ENCODE measurements at places on chromosomes 7 and 10.

GRCh38 chr7:66886152-66886551, 34.9 kb upstream of the TMEM248 start:
- DNase-seq = no peak

GRCh38 chr7:26499315-26499897, 207.7 kb downstream of the SNX10 start:
- DNase-seq = no peak

DNA sequence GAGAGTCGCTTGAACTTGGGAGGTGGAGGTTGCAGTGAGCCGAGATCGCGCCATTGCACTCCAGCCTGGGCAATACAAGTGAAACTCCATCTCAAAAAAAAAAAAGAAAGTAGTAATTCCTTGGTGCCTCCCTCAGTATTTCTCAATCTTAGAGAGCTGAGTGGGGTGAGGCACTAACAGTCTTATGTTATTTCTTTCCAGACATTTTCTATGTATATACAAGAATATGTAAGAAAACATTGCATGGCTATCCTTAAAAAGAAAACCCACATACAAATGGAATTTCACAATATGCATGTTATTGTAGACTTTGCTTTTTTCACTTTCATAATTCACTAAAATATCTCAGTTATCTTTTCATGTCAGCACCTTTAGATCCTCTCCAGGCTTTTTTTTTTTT, 13.6 kb upstream of the SLF2 start:
- no peak for DNase-seq

DNA sequence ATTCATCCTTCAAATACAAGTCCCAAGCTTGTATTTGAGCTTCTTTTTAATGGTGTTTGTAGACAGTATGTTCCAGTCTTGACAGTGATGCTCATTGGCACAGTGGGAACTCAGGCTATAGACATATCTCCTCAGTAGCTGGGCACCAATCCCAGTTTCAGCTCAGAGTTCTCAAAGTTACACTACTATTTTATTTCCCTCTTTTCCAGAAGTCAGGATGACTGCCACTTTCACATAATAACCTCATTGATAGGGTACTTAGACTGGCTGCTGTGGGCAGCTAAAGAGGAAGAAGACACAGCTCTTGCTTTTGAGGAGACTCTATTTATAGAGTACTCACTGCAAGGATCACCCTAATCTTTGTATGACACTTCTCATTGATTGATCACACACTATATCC, 2.4 kb downstream of the GBF1 start:
- DNase-seq = no peak

DNA sequence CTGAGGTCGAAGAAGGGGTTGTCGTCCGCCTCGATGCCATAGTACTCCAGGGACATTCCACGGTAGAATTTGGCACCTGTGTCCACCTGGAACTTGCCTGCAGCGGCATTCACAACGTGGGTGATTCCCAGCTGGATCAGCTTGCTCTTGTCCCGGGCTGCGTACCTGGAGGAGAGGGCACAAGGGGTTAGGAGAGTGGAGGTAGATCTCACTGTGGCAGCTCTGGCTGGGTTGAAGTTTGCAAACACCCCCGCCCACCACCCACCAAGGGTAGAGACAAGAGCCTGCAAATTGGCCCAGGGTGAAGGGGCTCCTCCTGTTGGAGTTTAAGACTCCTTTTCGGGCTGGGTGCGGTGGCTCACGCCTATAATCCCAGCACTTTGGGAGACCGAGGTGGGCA, 15.8 kb upstream of the SAMD8 start:
- no peak for DNase-seq

- DNase-seq = no peak
Observed at GRCh38 chr7:11206177-11206899, 232.7 kb downstream of the PHF14 start.

- no peak for DNase-seq
Observed at GRCh38 chr7:133367561-133367960, 114.7 kb downstream of the EXOC4 start.

DNA sequence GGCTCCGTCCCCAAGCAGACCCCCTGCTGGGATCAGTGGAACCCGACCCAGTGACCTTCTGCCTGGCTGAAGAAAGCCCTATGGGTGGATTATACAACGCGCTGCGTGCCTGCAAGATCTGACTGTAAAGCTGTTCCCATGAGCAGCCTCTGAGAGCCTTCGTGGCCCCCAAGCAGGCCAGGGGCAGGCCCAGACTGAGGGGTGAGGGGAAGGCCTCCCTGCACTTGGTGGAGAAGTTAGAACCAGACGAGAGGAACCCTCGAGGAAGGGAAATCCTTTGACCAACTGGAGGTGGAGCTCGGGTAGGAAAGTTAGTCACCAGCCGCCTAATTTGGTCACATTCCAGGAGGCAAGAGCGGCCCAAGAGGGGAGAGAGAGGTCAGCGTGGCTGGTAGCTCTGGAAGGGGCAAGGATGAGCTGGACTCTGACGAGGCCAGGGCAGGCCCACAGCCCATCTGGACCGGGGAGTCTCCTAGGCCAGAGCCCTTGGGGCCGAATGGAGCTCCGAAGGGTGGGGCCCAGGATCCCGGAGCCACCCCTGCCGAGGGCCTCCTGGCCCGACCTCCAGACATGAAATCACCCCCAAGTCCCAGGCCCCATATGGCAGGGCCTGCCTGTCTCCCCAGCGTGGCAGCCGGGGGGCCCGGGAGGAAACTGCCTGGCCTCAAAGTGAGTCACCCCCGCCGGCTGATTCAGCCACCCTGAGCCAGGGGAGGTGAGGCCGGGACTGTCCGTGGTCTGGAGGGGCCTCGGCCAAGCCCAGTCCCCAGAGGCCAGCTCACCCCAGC, 23.3 kb upstream of the PDGFA start:
- no peak for DNase-seq

DNA sequence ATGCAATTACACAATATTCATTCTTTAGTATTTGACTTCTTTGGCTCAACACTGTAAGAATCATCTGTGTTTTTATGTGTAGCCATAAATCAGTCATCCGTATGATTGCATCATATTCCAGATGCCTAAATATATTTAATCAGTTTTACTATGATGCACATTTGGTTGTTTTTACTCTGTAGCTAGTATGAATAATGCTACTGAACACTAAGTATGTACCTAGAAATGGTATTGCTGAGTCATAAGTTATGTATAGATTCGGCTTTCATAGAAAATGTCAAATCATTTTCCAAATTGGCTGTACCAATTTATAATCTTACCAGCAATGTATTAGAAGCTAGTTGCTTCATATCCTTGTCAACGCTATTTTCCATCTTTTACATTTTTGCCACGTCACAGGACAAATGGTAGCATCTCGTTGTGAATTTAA, 197.3 kb upstream of the PLXNA4 start:
- no peak for DNase-seq

DNA sequence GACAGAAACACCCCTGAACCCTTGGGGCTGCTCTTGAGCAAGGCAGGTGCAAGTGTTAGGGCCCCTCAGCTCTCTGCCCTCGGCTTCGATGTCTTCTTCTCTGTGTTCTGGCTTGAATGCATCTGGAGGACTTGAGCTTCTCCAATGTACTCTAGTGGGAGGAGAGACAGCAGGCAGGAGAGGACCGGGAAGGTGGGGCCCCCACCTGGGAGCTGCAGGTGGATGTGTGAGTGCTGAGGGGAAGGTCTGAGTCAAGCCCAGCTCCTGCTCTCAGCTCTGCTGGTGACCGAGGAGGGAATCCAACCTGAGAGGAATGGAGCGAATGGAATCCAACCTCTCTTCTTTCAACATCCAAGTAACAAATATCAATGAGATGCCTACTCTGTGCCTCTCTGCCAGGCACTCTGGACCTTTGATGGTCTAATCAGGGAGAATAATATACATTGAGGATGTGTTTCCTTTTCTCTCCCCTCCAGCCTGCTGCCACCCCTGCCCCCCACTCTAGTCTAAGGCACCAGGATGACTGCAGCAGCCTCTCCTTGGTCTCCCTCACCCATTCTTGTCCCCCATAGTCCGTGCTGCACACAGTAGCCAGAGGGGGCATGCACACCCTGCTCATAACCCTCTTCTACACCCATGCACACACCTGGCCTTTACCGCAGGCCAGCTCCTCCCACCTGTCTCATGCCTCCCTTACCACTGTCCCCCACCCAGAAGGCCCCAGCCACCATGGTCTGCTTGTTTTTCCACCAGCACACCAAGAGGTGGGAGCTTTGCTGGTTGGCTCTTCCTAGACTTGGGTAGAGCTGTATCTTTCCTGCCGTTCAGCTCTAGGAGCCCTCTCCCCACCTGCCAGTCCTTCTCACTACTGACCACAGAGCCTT, 13.6 kb downstream of the TBATA start:
- no peak for DNase-seq

- no peak for DNase-seq
Observed at GRCh38 chr10:125012851-125013528, 71.1 kb downstream of the ZRANB1 start.

DNA sequence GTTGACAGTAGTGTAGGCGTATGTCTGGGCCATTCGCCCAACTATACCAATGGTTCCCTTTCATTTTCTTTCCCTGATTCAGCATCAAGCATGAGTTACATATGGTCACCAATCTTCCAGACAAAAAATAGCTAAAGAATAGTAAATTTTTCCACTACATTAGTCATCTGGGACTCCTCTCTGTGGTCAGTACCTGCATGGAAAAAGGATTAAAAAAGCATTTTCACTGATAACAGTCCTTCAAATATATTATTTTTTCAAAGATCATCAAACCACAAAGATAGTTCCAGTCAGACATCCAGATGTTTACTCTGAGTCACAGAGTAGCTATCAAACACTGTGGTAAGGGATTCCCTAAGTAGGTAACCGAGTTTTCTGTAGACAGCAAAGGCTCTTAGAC, 302.6 kb upstream of the SEMA3D start:
- no peak for DNase-seq

GRCh38 chr7:63043657-63044543, 954.7 kb upstream of the ZNF722 start:
- DNase-seq = no peak

DNA sequence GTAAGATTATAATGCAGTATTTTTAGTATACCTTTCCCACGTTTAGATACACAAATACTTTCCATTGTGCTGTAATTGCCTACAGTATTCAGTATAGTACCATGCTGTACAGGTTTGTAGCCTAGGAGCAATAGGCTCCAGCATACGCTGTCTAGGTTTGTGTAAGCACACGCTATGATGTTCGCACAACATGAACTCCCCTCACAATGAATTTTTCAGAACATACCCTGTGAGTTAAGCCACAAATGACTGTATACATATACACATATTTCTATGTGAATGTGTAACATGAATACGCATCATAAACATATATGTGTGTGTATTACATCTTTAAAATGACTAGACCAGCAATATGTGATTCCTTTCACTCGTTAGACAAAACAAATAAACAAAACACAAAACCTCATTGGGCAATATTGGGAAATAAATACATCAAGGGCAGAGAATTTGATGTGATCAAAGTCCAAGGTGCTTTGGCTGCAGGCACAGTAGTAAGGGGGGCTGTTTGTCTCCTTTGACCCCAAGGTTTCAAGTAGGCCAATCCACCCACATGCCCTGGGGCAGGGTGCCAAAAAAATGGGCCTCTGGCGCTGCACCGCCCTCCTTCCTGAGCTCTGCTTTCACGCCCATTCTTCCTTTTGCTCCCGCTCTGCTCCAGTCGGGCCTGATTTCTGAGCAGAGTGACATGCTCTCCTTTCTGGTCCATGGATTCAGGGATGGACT, 33.9 kb downstream of the CHN2 start:
- no peak for DNase-seq

DNA sequence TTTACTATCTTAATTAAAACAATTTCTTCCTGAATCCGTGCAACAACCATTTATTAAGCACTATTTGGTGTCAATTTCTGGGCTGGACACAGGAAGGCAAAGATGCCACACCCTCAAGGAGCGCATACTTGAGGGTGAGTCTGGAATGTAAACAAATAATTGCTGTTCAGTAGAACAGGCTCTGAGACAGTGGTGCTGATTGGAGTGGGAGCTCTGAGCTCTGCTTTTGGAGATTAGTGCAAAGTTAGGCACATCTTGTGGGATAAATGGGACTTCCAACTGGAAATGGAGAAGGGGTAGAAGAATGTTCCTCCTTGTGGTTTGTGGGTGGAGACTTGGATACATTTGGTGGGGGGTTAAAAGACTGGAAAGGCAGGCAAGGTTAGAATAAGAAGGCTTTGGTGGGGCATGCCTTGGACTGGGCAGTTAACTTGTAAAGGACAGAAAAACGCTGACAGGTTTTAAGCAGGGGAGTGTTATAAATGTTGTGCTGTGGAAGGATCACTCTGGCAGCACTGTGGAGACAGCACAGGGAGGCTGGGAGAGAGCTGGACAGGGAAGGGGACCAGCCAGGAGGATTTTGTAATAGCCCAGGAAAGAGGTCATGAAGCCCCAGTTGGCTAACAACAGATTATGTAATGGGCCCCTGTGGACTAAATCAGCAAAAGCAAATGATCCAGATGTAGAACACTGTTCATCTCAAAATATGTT, 80.7 kb downstream of the ZNF365 start:
- no peak for DNase-seq

- no peak for DNase-seq
Observed at GRCh38 chr10:131201741-131202515, 109.6 kb downstream of the TCERG1L start.

DNA sequence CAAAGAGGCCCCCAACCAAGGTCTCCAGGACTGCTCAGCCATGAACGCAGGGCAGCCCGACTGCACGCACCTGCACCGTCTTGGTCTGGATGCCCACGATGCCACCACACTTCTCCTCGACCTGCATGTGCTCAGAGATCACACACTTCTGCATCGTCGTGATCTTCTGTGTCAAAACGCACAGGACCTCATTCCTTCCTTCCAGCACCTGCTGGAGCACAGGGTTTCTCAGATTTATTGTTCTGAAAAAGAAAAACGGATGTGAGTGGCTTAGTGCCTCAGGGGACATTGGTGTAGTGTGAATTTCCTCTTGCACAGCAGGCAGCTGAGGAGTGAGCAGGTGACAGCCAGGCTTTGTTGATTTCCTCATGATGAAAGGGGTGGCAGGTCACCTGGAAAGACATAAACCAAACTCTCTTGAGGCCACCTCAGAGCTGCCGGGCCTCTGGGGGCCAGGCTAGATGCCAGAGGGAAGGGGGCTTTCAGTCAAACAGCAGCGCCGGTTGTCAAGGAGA, 38.2 kb downstream of the GSDME start:
- no peak for DNase-seq

GRCh38 chr7:77867537-77867865, 68.9 kb downstream of the PHTF2 start:
- DNase-seq = no peak

All from KG1 (cell line).